ENCODE measurements at places on chromosomes 3 and 15.

- DNase-seq = no peak
Measured at GRCh38 chr3:197753263-197753662, 3.6 kb downstream of the FYTTD1 start.

DNA sequence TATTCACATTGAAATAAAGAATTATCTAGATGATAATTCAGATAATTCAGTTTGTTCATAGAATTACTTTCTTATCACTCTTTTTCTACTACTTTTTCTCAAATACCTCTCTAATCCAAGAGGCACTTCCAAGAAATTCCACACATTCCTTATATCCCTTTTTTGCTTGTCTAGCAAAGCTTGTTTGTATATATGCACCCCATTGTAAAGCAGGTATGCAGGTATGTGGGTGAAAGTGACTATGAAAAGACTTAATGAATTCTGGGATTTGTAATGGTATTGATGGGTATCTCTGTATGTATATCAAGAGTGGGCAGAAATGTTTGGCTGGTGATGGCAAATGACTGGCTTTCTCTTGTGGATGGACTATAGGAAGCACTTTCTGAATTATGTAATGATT lies 94.1 kb upstream of the FGF7 start:
- no peak for DNase-seq

DNA sequence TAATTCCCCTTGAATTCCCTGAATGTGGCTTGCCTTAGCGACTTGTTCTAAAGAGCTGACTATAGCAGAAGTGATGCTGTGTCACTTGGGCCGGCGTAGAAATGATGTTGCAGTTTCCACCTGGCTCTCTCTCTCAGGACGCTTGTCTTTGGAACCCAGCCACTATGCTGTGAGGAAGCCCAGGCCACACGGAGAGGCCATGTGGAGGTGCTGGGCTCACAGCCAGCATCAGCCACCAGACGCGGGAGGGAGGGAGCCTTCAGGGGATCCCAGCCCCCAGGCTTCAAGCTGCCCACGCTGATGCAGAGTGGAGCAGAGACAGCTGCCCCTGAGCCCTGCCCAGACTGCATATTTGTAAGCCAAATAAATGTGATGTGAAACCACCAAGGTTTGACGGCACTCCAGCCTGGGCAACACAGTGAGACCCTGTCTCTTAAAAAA lies 18.6 kb downstream of the RNU5B-1 start:
- no peak for DNase-seq

- DNase-seq = no peak
Measured at GRCh38 chr3:72015463-72015862, 230.5 kb upstream of the PROK2 start.

GRCh38 chr15:76311100-76311953 lies at the start of gene ETFA:
Gene ETFA, minus strand, starts transcription at chr15:76311469. Its CDS starts 81 bp downstream, at chr15:76311388.
- DNase-seq = peak; percentile 85

- no peak for DNase-seq
Measured at GRCh38 chr3:49135499-49135898, 2.6 kb upstream of the LAMB2 start.

DNA sequence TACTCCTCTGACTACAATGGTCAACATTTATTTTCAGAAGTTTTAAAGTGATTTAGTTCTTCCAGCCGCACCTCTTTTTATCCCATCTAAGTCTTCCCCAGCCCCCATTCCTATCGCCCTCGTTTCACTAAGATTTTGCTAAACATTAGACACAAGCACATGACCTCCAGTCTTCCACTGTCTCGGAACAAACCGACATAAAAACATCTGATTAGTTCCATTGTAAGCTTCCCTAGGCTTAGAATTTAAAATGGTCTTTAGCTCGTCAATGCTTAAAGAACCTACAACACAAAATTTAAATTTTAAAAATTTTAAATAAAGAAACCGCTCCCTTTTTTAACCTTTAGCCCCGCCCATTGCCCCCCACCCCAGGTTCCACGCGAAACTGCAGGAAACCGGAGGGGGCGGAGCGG lies 284 bp upstream of the TSC22D2 start:
- no peak for DNase-seq

GRCh38 chr15:44536302-44536961 lies 515 bp upstream of the EIF3J start:
- no peak for DNase-seq

- no peak for DNase-seq
Measured at GRCh38 chr3:187951452-187952190, 202.3 kb upstream of the LPP start.

GRCh38 chr3:61612211-61613194 lies 51.1 kb downstream of the PTPRG start:
- no peak for DNase-seq

DNA sequence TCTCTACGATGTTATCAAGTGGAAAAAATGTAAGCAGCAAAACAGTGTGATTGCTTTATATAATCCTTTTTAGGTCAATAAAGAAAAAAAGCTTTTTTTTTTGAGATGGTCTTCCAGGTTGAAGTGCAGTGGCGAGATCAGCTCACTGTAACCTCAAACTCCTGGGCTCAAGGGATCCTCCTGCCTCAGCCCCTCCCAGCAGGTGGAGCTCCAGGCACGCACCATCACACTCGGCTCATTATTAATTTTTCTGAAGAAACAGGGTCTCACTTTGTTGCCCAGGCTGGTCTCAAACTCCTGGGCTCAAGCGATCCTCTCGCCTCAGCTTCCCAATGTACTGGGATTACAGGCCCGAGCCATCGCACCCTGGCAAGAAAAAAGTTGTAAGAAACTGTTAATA lies 17.3 kb downstream of the RNF168 start:
- DNase-seq = peak; percentile 21

- no peak for DNase-seq
Measured at GRCh38 chr3:161395115-161396012, 24.0 kb upstream of the SPTSSB start.

DNA sequence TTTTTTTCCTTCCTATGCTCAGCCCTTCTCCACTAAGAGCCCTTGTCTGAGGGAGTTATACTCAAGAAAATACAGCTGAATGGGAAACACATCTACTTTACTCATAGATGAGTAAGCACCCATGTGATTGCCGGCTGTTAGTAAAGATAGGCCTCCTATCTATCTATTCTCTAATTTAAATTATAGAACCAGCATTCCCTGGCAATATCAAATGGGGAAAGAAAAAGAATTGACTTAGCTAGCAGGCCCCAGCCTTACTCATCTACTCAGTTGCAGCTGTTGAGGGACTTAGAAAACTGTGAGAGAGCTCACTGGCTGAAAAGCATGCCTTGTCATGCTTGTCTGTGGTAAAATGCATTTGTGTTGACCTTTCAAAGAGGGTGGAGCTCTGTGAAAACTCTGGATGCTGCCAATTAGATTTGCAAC lies 116.9 kb upstream of the LRRFIP2 start:
- no peak for DNase-seq

GRCh38 chr3:14492948-14493881 lies 46.9 kb downstream of the GRIP2 start:
- no peak for DNase-seq

- no peak for DNase-seq
Measured at GRCh38 chr15:37425541-37425940, 325.2 kb upstream of the MEIS2 start.

DNA sequence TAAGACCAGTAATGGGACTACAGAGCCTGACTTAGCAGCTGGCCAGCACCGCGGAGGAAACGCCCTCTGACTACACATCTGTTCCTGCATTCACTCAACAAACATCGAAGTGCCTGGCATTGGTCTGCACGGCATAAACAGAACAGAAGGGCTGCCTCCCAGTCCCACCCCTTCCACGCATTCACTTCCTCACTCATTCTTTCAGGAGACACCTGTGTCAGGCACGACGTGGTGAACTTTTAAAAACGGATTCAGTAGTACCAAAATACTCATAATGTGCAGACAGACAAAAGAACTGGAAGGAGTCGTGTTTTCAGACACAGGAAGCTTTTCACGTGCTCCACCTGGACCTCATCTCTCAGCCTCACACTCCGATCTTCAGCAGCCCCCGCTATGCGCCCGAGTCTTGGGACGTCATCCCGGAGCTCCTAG lies 123.3 kb downstream of the XXYLT1 start:
- DNase-seq = no peak

DNA sequence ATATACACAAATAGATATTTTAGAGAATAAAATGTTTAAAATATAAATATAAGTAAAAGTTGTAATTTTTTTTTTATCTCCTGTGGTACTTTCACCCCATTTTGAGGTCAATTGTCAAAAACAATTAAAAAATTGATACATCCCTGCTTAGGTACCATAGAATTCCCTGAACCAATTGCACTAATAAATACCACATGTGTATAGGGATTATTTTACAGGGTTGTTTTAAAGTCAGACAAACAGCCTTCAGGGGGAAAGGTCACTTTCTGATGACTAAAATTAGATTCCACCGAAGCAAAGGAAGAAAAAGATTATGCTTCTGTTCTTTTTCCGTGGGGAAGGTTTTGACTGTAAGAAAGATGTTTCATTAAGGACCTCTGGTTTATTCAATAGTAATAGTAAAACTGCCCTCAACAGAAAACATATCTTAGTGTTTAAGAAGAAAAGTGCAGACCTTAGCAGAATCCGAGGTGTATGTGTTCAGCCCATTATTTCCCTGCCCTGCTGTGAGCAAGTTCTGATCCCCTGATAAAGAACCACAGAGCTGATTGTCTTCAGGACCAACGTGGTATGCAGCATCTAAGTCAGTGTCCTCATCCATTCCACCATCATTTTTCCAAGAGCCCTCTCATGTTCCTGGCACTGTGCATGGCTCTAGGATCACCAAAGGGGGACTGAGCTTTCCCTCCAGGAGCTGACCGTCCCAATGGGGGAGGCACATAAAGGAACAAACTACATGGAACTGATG lies 132.9 kb upstream of the IL12A start:
- no peak for DNase-seq

GRCh38 chr3:3316521-3316920 lies 137.0 kb upstream of the CRBN start:
- no peak for DNase-seq

DNA sequence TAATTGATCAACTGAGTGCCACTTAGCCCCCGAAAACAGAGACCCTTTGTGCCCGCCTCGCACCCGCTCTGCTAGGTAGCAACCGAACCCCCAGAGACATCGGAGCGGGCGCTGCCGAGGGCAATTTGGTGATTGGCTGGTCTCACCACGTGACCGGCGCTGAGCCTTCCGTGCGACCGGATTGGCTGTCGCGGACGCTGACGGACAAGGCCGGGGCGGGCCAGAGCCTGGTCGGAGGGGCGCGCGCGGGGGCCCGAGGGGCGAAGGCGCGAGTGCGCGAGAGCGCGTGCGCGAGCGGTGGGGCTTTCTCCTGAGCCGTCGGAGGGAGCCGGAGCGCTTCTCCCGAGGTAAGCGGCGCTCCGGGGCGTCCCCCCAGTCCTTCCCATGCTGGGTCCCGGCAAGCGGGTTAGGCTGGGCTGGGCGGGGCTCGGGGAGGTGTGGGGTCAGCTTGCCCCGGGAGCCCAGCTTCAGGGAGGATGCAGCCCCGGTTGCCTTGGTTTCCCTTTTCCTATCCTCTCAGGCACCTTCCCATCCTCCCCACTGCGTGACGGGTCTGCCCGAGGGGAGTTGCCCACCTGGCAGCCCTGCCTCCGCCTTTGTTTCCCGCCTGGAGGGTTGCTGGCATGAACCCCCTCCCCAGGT lies at the start of gene TMEM108:
Gene TMEM108 (plus strand): TSS at position 303 of the 642 bp plus-strand sequence.
- no peak for DNase-seq

GRCh38 chr3:46082021-46082420 lies 54.7 kb upstream of the XCR1 start:
- no peak for DNase-seq

DNA sequence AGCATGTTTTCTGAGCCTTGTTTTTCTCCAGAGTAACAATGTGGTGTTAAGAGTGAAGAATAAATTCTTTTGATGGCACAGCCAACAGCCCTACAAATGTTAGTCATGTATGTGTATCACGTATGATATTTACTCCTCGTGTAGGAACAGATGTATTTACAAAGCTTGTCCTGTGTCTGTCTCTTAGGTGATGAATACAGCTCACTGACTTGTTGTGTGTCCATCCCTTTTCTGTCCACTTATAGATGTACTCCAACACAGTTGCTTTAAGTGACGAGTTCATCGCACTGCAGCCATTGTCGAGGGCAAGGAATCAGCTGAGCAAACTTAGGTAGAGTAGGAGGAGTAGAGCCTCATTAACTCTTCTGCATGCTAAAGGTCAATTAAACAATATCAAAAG lies 78.1 kb downstream of the DCUN1D1 start:
- no peak for DNase-seq

- DNase-seq = no peak
Measured at GRCh38 chr3:15918988-15919387, 121.2 kb upstream of the ANKRD28 start.

DNA sequence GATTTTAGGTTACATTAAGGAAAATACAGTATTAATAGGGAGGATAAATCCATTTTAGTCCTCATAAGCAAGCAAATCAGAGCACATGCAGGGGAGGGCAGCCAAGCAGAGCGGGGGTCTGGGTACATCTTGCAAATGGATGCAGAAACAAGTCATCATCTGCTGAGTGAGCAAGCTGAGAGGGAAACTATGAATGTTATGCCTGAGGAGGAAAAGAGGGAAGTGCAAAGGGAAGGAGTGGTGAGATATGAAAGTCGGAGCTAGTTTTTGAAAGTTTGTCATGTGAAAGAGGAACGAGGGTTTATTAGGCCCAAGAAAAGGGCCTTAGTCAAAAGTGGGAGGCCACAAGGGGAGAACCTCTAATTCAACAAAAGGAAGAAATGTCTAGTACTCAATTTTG lies 15.4 kb downstream of the PTX3 start:
- DNase-seq = no peak

GRCh38 chr15:92848852-92849598 lies 51.1 kb upstream of the CHD2 start:
- no peak for DNase-seq

DNA sequence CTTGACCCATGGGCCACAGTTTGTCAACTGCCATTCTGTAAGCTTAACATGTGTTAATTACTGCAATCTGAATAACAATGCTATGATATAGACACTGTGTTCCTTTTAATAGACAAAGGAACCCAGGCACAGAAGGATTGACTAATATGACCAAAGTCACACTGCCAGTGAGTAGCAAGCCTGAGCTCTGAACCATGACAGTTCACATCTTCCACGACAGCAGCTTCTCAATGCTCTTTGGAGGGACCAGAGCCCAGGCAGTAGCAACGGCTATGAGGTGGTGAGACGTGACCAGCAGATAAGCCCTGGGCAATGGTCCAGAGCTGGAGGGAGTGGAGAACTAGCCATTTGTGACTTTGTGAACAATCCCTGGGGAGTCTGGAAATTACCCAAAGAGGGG lies 19.4 kb downstream of the CA12 start:
- DNase-seq = no peak

DNA sequence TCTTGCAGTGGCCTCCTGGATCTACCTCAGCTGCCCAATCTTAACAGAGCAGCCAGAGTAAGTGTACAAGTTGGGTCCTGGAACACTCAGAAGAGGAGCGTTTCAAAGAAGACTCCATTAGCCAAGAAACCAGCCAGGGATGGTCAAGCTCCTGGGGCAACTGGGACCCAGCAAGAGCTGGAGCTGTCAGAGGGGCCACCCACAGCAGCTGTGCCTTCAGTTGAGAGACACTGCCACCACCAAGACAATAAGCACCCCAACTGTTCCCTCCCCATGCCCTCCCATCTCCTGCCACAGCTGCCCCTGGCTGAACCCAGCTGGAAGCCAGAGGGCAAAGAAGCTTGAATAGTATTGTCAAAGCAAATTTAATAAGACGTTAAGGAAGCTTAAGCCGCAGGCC lies 110.6 kb upstream of the TLE3 start:
- DNase-seq = no peak
